ENCODE measurements at places on chromosomes 1 and 21.

- peak; percentile 97 for DNase-seq
These were observed at the start of gene NEGR1 for GRCh38 chr1:72282271-72283021. Gene NEGR1 (minus strand): TSS chr1:72282539.

DNA sequence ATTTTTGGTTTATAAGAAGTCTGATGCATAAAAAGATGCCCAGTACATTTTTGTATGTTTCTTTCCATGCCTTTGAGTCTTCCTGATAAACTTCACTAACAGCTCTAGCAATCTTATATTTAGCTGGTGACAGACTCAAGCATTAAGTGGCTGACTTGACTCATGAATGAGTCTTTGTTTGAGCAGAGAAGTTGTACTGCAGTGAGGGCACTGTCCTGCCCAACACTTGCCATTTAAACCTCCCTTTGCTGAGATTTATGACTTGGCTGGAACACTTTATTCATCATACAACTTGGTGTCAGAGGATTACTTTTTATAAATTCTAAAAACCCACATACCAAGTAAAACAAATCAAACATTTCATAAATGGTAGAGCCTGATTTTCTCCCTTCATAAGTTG, 14.6 kb upstream of the CAMSAP2 start:
- DNase-seq, result no peak

GRCh38 chr1:85340427-85340826, 64.0 kb upstream of the BCL10 start:
- no peak for DNase-seq

DNA sequence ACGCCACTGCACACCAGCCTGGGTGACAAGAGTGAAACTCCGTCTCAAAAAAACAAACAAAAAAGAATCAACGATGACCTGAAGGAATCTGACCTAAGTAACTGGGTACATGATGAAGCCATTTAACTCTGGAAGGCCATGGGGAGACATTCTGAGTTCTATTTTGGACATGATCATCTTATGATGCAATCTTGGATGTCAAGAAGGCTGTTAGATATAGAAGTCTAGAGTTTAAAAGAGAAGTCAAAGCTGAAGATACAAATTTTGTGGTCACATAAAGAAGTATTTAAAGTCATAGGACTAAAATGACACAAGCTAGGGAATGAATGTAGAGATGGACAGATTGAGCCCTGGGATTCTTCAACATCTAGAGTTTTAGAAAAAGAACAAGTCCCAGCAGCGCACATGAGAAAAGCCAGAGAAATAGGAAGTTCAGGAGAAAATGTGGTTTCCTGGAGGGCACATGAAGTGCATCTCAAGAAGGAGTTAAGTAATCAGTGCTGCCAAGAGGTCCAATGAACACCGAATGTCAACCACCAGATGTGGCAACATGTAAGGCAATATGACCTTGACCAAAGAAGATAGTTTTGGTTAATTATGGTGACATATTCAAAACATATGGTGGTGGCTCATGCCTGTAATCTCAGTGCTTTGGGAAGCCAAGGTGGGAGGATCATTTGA, 26.8 kb downstream of the ELK4 start:
- DNase-seq, result no peak

GRCh38 chr1:214208460-214208859, 72.5 kb upstream of the SMYD2 start:
- no peak for DNase-seq

DNA sequence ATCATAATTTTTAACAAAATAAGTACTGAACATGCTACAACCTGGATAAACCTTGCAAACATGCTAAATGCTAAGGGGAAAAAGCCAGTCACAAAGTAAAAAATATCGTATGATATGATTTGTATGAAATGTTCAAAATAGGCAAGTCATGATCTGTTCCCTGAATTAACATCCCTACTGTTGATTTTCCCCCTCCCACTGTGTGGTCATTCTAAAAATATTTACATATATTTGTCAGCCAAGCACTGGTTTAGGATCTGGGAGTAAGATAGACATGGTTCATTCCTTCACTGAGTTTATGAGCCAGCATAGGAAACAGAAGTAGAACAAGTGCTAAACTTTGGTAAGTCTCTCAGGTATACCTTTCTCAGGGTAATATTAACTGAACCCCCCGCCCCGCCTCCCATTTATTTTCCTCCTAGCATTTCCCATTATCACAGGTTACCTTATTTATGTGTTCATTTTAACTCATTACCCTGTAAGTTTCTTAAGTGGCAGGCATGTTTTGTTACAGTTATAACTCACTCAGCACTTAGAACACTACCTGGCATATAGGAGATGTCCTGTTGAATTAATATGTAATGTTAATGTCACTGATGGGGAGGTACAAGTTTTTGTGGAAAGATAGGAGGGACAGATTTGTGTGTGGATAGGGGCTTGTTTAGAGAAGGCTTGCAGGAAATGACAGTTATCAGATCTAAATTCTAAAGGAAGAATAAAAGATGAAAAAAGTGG, 12.3 kb downstream of the UQCRH start:
- DNase-seq, result peak; percentile 55

- DNase-seq, result no peak
These were observed 795.7 kb downstream of the LTN1 start for GRCh38 chr21:28196981-28197380.

- no peak for DNase-seq
These were observed 40.3 kb downstream of the BTG3 start for GRCh38 chr21:17572431-17572830.

GRCh38 chr1:52876843-52877242, 34.3 kb downstream of the ZYG11A start:
- DNase-seq, result no peak
